ENCODE measurements at places on chromosomes 6 and 20. TPM values are rescaled to one million over a fixed set of nuclear protein-coding genes. Genes with fewer than 3 reads are reported as not detected.

SNX3 gene
- 110 TPM for total RNA-seq

SASH1 gene
- 17.2 TPM for total RNA-seq

- no peaks in the 10 kb centered on the region for H3K4me1 ChIP-seq
- no peaks in the 10 kb centered on the region for H3K36me3 ChIP-seq
- no peak for DNase-seq
- no peak overlapping the region for H3K4me3 ChIP-seq
- no peaks in the 10 kb centered on the region for H3K27me3 ChIP-seq
Measured at GRCh38 chr6:145490068-145490467, 245.3 kb downstream of the EPM2A start.

GRCh38 chr6:15512721-15513120 is 150.1 kb downstream of the DTNBP1 start:
- no peaks in the 10 kb centered on the region for H3K4me1 ChIP-seq
- no peaks in the 10 kb centered on the region for H3K36me3 ChIP-seq
- no peak overlapping the region for H3K27ac ChIP-seq
- H3K4me3 ChIP-seq: no peak overlapping the region
- no peak for DNase-seq
- no peaks in the 10 kb centered on the region for H3K27me3 ChIP-seq

GRCh38 chr20:36315545-36316351 is 9.6 kb downstream of the DLGAP4 start:
- H3K4me1 ChIP-seq: no peaks in the 10 kb centered on the region
- no peaks in the 10 kb centered on the region for H3K27me3 ChIP-seq
- no peak overlapping the region for H3K4me3 ChIP-seq
- DNase-seq: peak; percentile 37

DNA sequence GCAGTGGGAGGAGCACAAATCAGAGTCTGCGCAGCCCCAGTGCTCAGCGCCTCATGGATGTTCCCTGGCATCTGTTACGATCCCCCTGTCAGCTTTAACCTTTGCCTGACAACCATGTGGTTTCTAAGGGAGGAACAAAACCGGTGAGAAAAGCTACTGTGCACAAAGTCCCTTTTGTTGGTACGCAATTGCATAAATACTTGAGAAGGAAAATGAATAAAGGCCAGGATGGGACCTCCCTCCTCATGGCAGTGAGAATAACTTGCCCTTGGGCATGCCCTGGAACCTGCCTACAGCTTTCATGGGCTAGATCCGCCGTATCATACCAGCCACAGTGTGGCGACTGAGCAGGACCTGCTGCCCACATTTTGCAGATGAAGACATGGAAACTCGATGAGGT is 81.0 kb downstream of the RIN2 start:
- H3K4me3 ChIP-seq: no peak overlapping the region
- no peaks in the 10 kb centered on the region for H3K4me1 ChIP-seq
- DNase-seq: no peak
- H3K27ac ChIP-seq: no peak overlapping the region

- H3K36me3 ChIP-seq: no peaks in the 10 kb centered on the region
- no peak for DNase-seq
- H3K4me1 ChIP-seq: no peaks in the 10 kb centered on the region
- no peaks in the 10 kb centered on the region for H3K27me3 ChIP-seq
- no peak overlapping the region for H3K4me3 ChIP-seq
Measured at GRCh38 chr6:162200041-162200440, 527.5 kb downstream of the PRKN start.

DNA sequence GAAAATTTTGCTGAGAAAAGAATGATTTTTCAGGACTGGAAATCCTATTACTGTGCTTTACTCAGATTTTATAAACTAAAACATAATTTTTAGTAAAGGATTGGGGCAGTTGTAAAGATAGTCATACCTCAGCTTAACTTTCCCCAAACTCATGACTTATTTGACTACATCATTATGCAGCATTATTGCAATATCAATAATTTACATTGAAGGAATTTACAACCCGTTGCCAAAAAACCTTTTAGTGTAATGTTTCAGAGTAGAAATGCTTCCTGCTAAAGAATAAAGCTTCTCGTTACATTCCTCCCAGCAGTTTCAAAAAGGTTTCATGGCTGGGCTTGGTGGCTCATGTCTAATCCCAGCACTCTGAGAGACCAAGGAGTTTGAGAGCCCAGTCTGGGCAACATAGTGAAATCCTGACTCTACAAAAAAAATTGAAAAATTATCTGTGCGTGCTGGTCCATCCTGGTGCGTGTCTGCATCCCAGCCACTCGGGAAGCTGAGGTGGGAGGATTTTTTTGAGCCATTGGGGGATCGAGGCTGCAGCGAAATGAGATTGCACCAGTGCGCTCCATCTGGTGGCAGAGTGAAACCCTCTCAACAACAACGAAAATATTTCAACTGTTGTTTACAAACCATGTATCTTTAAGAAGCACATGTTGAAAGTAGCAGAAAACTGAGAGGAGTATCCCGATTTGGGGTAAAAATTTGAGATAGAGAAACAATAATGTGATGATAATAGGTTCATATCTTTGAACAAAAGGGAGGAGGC is 4.4 kb downstream of the AMD1 start:
- H3K4me1 ChIP-seq: peaks cover 59% of the 10 kb centered on the region
- H3K36me3 ChIP-seq: no peaks in the 10 kb centered on the region
- peak overlapping the region; percentile 25 for H3K4me3 ChIP-seq
- H3K27me3 ChIP-seq: no peaks in the 10 kb centered on the region
- no peak overlapping the region for H3K27ac ChIP-seq

All from Peyer's patch (tissue), 4 donors.